ENCODE measurements at places on chromosomes 2 and 18.

GRCh38 chr2:172415865-172416183, 11.6 kb upstream of the ITGA6 start:
- no peak for DNase-seq

DNA sequence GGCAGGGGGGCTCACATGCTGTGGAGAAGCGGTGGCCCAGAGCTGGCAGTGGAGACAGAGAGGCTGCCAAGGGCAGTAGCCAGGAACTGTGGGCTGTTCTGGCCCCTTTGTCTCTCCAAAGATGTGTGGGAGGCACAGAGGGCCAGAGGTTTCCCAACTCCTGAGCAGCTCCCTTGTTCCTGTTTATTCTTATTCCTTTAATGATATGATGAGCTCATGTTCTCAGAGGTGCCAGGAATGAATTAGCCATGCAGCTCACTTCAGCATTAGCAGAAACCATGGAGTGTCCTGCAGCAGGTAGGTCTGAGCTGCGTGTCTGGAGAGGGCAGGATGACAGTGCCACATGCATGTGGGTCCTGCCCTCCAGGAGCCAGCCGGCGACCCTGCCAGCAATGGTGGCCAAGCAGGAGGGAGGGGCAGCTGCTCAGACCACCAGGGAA, 77.9 kb upstream of the FZD7 start:
- DNase-seq: no peak

GRCh38 chr18:37006742-37007141, 177.8 kb downstream of the KIAA1328 start:
- DNase-seq: no peak

DNA sequence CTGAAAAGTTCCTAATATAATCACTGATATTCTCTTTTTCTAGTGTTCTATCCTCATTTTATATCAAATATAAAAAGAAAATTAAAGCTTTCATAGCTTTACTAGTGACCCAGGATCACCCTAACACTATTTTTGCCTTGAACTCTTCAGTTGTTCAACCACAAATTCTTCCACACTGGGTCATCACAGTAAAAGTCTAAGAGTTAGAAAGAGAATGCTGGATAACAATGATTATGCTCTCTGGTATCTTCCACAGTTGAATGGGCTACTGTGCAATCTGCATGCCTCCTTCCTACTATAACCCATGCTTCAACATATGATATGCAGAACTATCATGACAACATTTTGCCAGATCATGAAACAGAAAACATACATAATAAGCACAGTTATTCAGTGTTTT, 32.3 kb downstream of the CHN1 start:
- no peak for DNase-seq
